ENCODE measurements at places on chromosomes 1 and 21.

DNA sequence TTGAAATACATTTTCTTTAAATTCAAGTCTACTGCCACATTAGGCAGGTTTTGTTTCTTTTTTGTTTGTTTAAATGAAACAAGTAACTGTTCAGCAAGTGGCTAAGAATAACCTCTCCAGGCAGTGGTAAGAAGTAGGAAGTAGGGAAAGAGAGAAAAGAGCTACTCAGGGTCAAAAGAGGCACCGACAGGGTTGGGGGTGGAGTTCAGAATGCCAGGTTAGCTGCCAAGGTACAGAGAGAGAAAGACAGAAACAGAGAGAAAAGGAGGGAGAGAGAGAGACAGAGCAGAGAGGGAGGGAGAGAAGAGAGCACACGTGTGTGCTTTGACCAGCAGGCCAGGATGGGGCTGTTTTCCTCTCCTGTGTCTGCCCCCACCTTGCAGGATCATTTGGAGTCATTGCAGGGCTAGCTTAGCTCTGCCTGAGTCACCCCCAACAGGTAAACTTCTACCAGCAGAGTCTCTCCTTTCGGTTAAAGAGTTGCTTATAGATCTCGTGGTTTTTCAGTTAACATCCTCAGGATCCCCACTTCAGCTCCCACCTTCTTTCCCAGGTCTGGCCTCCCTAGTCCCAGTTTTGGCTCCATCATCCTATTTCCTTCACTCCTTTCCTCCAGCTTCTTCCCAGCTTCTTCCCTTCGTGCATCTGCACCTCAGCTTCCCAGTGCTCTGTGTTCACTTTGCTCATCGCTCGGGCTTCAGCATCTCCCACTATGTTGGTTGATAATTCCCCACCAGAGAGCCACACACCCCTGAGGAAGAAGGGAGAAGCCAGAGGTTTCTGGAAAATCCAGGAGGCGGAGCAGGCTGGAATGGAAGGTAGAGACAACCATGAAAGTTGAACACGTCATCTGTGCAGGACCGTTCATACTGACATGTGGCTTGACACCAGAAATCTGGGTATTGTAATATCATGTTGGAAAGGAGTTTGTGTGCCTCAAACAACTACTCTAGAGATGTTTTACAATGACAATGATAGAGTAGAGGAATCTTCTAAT, 21.8 kb upstream of the RAB4A start:
- no peak for DNase-seq

DNA sequence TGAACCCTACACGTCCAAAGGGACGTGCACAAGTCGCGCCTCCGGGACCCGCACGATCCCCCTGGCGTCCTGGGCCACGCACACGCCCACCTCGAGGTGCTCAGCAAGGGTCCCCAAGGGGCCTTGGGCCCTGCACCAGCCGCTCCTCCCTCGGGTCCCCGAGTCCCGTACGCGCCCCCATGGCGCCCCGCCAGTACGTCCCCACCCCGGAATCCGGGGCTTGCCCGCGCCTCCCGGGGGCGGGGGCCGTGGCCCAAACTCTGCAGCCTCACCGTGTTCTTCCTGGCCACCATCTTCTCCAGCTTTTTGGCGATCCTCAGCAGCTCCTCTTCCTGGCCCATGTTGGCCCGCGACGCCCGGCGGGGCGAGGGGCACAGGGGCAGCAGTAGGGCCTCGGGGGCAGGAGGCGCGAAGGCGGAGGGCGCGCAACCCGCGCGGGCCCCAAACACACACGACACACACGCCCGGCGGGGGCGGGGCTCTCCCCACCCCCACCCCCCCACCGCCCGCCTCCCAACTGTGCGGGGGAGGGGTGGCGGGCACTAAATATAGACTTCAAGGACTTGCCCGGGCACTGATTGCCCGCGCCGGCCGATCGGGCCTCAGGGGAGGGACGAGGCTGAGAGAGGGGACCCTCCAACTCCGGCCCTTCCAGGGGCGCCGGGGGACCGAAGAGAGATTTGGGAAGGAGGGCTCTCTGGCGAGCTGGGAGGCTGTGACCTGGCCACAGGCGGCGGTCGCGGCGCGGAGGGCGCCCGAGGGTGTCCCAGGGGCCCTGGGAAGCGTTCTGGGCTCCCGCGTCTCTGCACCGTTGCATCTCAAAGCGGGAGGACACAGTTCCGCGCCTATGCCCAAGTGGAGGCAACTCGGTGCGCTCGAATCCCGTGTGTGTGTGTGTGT, at the start of gene TCEA3:
TSS of gene TCEA3 (minus strand) at position 456 of the 900 bp plus-strand sequence. CDS start at position 341, 115 bp downstream.
- DNase-seq = no peak

- DNase-seq = no peak
Observed at GRCh38 chr1:42154685-42155084, 1.5 kb downstream of the GUCA2B start.

DNA sequence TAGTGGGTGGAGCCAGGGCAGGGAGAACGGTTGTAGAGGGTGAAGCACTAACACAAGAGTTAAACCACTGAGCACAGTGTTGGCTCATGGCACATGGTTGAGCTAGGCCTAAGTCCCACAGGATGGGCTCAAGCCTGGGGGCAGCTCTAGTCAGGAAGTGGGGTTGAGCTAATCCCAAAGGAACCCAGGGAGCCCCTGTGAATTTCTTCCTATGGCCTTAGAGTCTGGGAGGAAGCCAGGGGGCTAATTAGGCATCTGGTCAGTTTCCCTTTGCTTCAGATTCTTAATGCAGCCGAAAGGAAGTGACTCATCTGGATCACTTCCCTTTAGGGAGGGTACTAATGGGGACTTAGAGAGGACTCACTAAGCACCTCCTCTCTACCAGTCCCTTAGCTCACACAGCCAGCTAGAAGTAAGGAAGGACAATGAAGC, 10.1 kb downstream of the CFAP45 start:
- peak; percentile 69 for DNase-seq

- peak; percentile 80 for DNase-seq
Observed at GRCh38 chr1:28601696-28602095, 9.6 kb downstream of the RAB42 start.

- DNase-seq = no peak
Observed at GRCh38 chr1:180267761-180268555, 37.9 kb downstream of the LHX4 start.

- peak; percentile 48 for DNase-seq
Observed at GRCh38 chr1:209150114-209150513, 433.4 kb upstream of the CAMK1G start.

- DNase-seq = no peak
Observed at GRCh38 chr1:20474996-20475395, 11.0 kb downstream of the CAMK2N1 start.

DNA sequence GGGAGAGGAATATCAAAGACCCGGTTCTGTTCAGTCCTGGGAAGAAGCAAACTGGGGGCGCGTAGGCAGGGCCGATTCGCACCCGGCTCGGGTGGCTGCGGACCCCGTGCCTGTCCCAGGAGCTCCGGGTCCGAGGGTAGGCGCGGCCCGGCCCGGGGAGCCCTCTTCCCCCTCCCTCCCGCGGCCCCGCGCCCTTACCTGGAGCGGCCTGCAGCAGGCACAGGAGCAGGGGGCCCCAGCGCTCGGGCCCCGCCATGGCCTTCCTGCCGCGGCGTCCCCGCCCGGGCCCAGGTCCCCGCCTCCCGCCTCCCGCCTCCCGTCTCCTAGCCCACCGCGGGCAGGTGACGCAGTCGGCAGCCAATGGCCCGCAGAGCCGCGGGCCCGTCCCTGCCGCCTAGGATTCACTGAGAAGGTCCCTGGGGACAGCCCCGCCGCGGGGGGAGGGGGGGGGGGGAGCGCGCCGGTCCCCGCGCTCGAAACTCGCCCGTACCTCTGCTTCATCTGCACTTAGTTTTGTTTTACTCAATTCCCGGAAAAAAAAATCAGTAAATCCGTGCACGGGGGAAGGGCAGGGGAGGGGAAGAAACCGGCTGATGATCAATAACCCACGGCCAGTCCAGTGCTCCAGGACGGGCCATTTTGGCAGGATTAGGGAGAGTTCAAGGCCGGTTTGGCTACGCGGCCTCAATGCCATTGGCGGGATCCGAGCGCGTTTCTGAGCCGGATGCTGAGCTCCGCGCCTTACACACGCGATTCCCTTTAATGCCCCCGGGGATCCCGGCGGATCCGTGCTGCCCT, at the start of gene IFNLR1:
TSS of gene IFNLR1 (minus strand) at position 297 of the 798 bp plus-strand sequence. CDS start at position 256, 41 bp downstream.
- DNase-seq = peak; percentile 73

DNA sequence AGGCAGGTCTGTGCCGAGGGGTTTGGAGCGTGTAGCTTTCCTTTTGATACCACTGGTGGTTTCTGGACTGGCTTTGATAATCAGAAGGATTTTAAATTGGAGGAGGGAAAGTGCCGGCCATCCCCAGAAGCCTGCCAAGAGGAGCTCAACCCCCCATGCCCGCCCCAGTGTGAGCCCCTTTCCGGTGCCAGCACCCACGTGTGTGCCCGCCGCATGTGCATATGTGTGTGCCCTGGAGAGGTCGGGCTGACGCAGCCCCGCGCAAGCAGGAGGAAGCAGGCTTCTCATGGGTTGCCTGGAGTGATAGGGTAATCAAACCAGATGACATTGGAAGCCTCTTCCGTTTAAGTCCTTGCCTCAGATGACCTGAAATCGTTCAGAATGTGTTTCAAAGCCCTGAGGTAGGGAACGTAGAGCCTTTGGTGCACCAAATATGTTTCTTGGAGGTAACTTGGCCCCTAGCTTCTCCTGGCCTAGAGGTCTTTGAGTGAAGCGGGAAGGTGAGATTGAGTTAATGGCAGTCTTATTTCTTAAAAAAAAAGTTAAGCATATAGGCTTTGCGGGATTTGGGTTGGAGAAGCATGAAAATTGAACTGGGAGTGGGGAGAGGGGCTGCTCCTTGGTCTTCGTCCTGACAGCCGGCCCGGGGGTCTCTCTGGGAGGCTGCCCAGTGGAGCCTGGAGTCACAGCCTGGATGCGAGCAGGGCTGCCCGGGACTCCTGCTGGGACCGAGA, 34.1 kb upstream of the ARHGEF16 start:
- no peak for DNase-seq

DNA sequence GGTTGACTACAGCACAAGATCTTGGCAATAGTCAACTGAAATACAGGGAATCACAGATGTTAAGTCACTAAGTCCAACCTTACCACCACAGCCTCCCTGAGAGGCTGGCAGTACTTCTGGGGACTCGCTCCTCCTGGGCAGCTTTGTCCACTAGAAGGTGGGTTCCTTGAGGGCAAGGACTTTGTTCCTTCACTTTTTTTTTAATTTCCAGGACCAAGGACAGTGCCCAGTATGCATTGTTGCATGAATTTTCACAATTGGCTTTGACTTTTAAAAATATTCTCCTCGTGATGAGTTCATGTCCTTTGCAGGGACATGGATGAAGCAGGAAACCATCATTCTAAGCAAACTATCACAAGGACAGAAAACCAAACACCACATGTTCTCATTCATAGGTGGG, 96.7 kb upstream of the IGSF21 start:
- no peak for DNase-seq

- no peak for DNase-seq
Observed at GRCh38 chr21:46078978-46079351, 18.9 kb upstream of the COL6A2 start.

- no peak for DNase-seq
Observed at GRCh38 chr1:26959722-26960624, at the start of gene KDF1. TSS of gene KDF1 (minus strand) at chr1:26960468. CDS start at chr1:26952380, 8,088 bp downstream.

- no peak for DNase-seq
Observed at GRCh38 chr1:226638608-226639007, 90.0 kb downstream of the STUM start.

- DNase-seq = no peak
Observed at GRCh38 chr1:198893141-198893540, 254.3 kb downstream of the PTPRC start.

DNA sequence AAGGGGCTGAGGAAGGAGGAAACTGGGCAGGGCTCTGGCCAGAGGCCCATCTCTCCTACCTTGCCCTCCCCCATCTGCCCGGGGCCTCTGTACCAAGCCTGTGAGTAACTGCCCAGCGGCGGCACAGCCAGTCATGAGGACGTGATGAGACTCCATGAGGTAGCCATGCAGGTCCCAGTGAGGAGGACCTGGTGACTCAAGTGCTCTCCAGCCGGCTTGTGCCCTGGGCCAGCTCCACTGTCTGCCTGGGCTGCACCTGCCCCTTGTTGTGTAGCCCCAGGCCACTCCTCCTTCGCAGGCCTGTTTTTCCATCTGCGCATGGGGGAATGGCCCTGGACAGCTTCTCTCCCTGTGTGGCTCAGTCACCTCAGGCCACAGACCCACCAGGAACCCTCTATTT, 42.0 kb upstream of the PADI1 start:
- DNase-seq = no peak

DNA sequence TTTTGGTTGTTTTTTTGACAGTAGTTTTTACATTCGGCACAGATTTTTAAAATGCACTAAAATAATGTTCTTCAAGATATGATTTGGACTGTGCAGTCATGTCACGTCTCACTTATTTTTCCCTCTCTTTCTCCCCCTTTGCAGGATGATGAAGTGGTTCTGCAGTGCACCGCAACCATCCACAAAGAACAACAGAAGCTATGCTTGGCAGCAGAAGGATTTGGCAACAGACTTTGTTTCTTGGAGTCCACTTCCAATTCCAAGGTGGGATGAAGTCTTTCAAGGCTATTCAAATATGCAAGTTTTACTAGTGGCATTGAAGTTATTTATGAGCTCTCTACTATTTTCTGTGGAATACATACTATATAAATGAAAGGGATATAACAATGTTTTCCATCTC, 228.4 kb downstream of the RYR2 start:
- DNase-seq = no peak

GRCh38 chr1:22861764-22862440, 110.8 kb downstream of the LACTBL1 start:
- peak; percentile 70 for DNase-seq

- DNase-seq = no peak
Observed at GRCh38 chr1:7589080-7589735, 181.9 kb upstream of the VAMP3 start.

- peak; percentile 91 for DNase-seq
Observed at GRCh38 chr1:203512848-203513584, 19.1 kb downstream of the OPTC start.

DNA sequence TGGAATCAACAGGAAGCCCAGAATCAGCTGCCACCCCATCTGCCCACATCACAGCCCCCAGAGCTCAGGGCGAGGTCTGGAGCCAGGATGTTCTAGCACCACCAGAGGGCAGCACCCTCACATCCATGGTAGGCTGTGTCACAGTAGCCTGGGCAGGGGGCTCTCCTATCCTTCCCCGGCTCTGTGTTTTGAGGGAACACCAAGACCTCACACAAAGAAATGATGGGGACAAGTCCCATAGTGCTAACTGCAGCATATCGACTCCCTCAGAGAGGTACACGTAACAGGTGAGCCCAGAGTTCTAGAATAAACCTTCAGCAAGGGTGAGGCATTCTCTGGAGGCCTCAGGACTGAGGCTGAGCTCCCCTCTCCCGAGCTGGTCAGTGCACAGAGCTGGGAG, 2.3 kb upstream of the KCNC4 start:
- DNase-seq = peak; percentile 53

DNA sequence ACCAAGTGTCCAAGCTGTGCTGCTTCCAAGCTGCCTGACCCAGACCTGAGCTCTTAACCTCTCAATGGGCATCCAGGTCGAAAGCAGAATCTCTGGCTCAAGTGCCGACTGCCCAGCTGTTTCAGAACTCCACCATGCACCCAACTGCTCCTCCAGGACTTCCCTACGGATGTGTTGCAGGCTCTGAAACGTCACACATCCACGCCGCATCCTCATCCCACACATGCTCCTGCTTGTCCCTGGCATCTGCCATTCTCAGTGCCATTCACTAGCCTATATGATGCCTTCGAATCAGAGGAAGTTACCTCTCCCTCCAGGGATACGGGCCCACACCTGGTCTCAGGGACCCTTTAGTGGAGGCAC, 11.2 kb downstream of the PDZK1IP1 start:
- no peak for DNase-seq

Data from HTR-8/SVneo (cell line).